ENCODE measurements at places on chromosomes 3 and 15. TPM values are rescaled to one million over a fixed set of nuclear protein-coding genes. Genes with fewer than 3 reads are reported as not detected.

DNA sequence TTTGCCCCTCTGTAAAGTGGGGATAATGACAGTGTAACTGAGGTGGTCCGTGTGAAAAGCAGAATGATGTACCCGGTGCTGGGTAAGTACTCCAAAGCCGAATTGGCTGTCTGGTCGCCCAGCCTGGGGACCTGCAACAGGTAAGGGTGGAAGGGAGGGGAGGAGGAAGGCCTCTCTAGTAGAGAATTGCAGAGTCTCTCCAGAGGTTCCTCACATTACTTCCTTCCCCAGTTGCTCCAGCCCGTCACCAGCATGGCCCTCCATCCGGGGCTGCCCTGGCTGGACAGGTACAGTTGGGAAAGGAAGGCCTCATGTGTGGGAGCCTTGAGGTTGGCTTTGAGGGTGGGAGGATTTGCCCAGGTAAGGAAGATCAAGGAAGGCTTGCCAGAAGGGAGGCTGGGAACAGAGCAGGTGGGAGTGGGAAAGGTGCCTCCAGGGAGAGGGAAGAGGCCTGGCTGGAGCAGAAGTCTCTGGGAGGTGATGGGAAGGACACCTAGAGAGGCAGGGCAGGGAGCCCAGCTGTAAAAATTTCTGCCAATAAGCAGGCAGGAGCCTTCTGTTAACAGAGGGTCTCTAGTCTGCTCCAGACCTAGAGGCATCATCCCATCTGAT, 1.7 kb upstream of the PSTPIP1 start:
- H3K27ac ChIP-seq = no peak overlapping the region
- no peak overlapping the region for H3K4me3 ChIP-seq
- H3K27me3 ChIP-seq = no peaks in the 10 kb centered on the region
- H3K36me3 ChIP-seq = no peaks in the 10 kb centered on the region
- peaks cover 4% of the 10 kb centered on the region for H3K4me1 ChIP-seq

DNA sequence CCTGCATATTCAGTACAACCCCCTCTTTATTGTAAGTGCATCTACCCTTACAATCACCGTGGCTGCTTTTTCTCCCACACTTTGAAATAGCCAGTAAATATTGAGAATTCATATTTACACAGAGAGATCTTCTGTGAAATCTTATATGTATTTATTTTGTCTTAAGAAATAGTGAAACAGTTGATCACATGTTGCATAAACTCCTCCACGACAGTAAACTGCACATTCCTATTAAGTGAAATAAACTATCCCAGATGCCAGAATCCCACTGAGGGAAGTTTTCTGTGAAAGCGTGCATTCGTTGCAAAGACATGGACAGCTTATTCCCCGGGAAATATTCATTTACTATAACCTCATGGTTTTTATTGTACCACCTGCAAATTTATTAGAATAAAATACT, 796.0 kb downstream of the ROBO2 start:
- H3K4me1 ChIP-seq = peaks cover 1% of the 10 kb centered on the region
- H3K36me3 ChIP-seq = no peaks in the 10 kb centered on the region
- H3K27ac ChIP-seq = no peak overlapping the region
- DNase-seq = no peak
- no peak overlapping the region for H3K4me3 ChIP-seq

- H3K27me3 ChIP-seq = no peaks in the 10 kb centered on the region
- H3K4me1 ChIP-seq = peaks cover 2% of the 10 kb centered on the region
- H3K4me3 ChIP-seq = no peak overlapping the region
These were observed 2.4 kb downstream of the MB21D2 start for GRCh38 chr3:192915304-192915703.

DNA sequence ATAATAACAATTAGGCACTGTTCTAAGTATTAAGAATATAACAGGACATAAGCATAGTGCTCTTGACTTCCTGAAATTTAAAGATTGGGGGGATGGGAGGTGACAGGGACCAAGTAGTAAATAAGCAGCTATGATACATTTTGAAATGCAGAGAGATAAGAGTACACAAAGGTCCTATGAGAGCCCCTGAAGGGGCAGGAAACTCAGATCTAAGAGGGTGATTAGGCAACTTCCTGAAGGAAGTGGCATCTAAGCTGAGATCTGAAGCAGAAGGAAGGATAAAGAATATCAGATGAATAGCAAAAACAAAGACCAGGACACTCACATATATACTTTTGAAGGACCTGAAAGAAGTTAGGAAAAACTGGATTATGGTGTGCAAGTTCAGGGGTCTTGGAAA, 415.2 kb upstream of the FRG2C start:
- no peak overlapping the region for H3K27ac ChIP-seq
- H3K4me1 ChIP-seq = no peaks in the 10 kb centered on the region
- H3K27me3 ChIP-seq = no peaks in the 10 kb centered on the region
- no peak for DNase-seq

GRCh38 chr3:42443292-42443691, 32.9 kb upstream of the LYZL4 start:
- no peaks in the 10 kb centered on the region for H3K27me3 ChIP-seq
- DNase-seq = no peak
- H3K4me3 ChIP-seq = no peak overlapping the region

DNA sequence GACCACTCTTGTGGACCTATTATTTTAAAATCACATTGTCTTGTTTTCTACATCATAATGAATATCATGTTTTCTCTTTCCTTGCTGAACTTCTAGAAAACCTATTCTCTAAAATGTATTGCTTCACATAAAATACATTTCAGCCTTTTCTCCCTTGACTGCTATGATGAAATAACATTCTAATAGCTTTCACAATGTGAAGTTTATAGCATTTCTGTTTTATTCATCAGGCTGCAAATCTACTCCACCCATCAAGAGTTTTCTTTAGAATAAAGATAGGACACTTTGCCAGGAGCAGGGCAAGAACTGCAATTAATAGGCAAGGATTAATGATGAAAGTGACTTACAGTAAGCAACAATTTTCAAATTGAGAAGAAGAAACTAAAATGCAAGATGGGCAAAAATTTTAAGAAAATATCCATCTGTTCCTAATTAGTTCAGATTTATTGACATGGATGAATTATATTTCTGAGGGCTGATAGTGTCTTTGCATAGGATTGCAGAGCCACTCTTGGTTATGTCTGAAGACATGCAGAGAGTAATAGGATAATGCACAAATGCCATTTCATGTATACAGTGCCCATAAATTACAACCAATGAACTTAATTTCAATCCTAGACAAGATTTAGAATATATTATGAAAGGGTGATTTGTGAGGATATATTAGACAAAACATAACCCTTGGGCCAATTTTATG, 21.7 kb downstream of the LEKR1 start:
- no peaks in the 10 kb centered on the region for H3K27me3 ChIP-seq
- no peak overlapping the region for H3K4me3 ChIP-seq
- H3K27ac ChIP-seq = no peak overlapping the region
- H3K4me1 ChIP-seq = no peaks in the 10 kb centered on the region
- DNase-seq = no peak

- no peak overlapping the region for H3K27ac ChIP-seq
- no peaks in the 10 kb centered on the region for H3K27me3 ChIP-seq
- H3K4me3 ChIP-seq = no peak overlapping the region
- DNase-seq = no peak
- no peaks in the 10 kb centered on the region for H3K36me3 ChIP-seq
These were observed 218.6 kb downstream of the TBC1D2B start for GRCh38 chr15:77858792-77859490.

GRCh38 chr3:86228101-86228500, 762.8 kb downstream of the VGLL3 start:
- no peak for DNase-seq
- no peak overlapping the region for H3K4me3 ChIP-seq
- no peaks in the 10 kb centered on the region for H3K36me3 ChIP-seq
- no peak overlapping the region for H3K27ac ChIP-seq

GRCh38 chr15:57323806-57324589, 52.3 kb upstream of the CGNL1 start:
- no peak overlapping the region for H3K4me3 ChIP-seq
- DNase-seq = no peak
- peaks cover 1% of the 10 kb centered on the region for H3K4me1 ChIP-seq
- H3K27ac ChIP-seq = no peak overlapping the region

DNA sequence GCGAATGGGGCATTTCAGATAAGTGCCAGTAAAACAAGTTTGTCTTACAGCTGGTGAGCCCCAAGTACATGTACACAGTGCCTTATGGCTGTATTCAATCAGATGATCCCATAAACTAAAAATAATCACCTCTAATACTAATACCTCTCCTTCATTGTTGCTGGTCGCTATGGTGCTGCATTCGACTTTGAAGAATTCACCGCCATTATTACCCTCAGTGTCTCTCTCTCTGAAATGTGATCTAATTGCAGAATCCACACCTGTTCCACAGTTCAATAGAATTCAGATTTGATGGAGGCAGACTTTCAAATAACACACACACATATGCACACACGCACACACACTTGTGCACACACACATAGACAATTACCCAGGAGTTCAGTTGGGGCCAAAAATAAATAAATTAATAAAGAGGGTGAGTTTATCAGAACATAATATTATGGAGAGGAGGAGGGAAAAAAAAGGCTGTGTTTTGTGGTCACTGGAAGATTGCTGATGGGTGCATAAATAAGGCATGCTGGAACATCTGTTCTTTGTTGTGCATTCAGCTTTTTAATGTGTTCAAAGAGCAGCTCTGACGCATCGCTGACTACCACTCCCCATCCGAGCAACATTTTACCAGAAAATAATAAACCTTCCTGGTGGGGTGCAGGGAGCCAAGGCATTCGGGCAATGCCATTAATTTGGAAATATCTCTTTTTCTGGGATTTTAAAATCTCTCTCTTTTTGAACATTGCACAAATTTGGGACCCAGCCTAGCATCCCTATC, 235.7 kb downstream of the SATB1 start:
- DNase-seq = no peak
- H3K4me3 ChIP-seq = no peak overlapping the region
- H3K27me3 ChIP-seq = no peaks in the 10 kb centered on the region
- no peak overlapping the region for H3K27ac ChIP-seq
- no peaks in the 10 kb centered on the region for H3K36me3 ChIP-seq
- no peaks in the 10 kb centered on the region for H3K4me1 ChIP-seq

DNA sequence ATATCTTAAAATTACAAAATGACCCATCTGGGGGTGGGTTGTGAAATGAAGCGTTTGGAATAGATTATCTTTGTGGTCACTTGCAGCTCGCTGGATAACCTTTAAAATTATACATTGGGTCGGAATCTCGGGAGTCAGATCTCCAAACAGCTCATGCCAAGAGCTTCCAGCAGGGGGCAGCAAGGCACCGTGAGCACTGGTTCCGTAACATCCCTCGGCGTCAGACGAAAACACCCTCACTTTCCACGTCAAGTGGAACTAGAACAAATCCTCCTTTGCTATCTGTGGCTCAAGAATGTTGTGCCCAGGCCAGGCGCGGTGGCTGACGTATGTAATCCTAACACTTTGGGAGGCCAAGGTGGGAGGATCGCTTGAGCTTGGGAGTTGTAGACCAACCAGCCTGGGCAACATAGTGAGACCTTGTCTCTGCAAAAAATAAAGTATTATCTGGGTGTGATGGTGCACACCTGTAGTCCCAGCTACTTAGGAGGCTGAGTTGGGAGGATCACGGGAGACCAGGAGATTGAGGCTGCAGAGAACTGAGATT, 31.1 kb downstream of the UMPS start:
- H3K27me3 ChIP-seq = no peaks in the 10 kb centered on the region
- no peaks in the 10 kb centered on the region for H3K36me3 ChIP-seq
- peak; percentile 94 for DNase-seq
- H3K27ac ChIP-seq = peak overlapping the region; percentile 33
- H3K4me1 ChIP-seq = no peaks in the 10 kb centered on the region
- H3K4me3 ChIP-seq = no peak overlapping the region

GRCh38 chr3:160569894-160570652, 4.7 kb upstream of the KPNA4 start:
- no peaks in the 10 kb centered on the region for H3K36me3 ChIP-seq
- H3K4me1 ChIP-seq = no peaks in the 10 kb centered on the region
- H3K27me3 ChIP-seq = no peaks in the 10 kb centered on the region
- no peak overlapping the region for H3K4me3 ChIP-seq
- DNase-seq = no peak

- no peaks in the 10 kb centered on the region for H3K36me3 ChIP-seq
- DNase-seq = no peak
- no peak overlapping the region for H3K27ac ChIP-seq
- no peaks in the 10 kb centered on the region for H3K27me3 ChIP-seq
These were observed 299.0 kb downstream of the ZBTB20 start for GRCh38 chr3:114848082-114848481.

- no peak for DNase-seq
- no peak overlapping the region for H3K27ac ChIP-seq
- H3K4me3 ChIP-seq = no peak overlapping the region
- no peaks in the 10 kb centered on the region for H3K4me1 ChIP-seq
- no peaks in the 10 kb centered on the region for H3K27me3 ChIP-seq
These were observed 24.0 kb downstream of the KIF7 start for GRCh38 chr15:89630974-89631901.

DNA sequence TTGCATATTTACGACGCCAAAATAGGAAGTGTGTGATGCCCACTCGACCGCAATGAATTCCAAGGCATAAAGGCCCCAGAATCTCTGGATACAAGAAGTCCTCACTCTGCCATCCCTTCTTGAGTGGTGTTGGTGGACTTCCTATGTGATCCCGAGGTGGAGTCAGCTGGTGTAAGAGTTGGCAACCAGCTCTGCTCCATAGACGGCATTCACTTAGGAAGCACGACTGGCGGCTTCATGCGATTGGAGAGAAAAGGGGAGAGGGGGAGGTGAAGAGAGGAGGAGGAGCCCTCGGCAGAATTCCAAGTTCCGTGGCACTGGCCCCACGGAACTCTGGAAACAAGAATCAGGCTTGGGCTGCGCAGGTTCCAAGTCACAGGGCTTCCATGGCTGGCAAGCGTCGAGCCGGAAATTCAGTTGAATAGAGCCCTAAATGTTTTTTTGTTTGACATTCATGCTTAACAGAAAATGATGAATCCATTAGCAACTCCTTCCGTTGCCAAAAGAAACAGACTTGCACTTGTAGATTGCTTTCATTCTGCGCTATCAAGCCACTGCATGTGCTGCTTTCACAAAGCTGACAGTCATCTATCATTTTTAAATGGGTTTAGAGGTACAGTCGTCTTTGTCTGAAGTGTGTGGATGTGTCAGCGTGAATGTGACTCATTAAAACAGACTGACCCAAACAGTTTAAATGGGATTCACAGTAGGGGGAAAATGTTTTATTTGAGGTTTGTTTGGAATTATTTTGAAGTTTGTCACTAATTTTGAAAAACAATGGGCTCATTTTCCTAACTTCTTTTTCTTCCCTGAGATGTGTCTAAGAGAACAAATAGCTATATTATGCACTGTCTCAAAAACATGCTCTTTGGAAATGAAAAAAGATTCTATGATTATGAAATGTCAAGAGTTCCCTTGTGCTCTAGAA, 428.3 kb upstream of the ATP11B start:
- no peaks in the 10 kb centered on the region for H3K4me1 ChIP-seq
- no peaks in the 10 kb centered on the region for H3K27me3 ChIP-seq
- no peak for DNase-seq
- H3K27ac ChIP-seq = no peak overlapping the region
- no peaks in the 10 kb centered on the region for H3K36me3 ChIP-seq
- H3K4me3 ChIP-seq = no peak overlapping the region

The ADCY5 gene
- 32.4 TPM for total RNA-seq

The SLC22A14 gene
- total RNA-seq = not detected

The CRYGS gene
- total RNA-seq = 2.3 TPM

The MYEF2 gene
- total RNA-seq = 10.5 TPM

The CBLB gene
- total RNA-seq = 49.2 TPM

The EXD1 gene
- not detected for total RNA-seq

The TMIE gene
- total RNA-seq = 1.1 TPM

The CELSR3 gene
- total RNA-seq = 0.23 TPM

Measured in ovary (tissue), 10 donors.